ENCODE measurements at places on chromosomes 12 and 14.

- DNase-seq: no peak
Measured at GRCh38 chr12:88716240-88716639, 136.0 kb upstream of the KITLG start.

GRCh38 chr14:36408388-36408787 is 88.0 kb upstream of the MBIP start:
- no peak for DNase-seq

DNA sequence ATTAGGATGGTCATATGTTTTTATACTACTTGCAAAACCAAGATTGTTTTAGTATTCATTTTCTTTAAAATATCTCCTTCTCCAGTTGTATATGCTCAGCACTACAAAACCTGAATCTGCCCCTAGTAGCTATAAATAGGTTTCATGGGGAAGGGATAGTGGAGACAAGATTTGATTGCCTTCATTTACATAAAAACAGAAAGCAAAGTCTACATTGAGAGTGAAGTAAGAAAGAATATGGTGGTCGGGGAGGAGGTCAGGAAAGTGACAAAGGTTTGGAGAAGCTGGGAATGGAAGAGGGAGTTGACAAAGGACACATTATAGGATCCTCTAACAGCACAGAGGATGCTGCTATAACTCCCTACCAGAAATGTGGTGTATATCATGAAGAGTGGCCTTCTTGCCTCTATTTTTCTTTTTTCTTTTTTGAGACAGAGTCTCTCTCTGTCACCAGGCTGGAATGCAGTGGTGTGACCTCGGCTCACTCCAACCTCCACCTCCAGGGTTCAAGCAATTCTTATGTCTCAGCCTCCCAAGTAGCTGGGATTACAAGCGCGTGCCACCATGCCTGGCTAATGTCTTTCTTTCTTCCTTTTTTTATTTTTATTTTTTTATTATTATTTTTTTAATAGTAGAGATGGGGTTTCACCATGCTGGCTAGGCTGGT is 6.6 kb upstream of the LRP6 start:
- DNase-seq: no peak

- no peak for DNase-seq
Measured at GRCh38 chr12:66929121-66929520, 250.2 kb upstream of the GRIP1 start.

DNA sequence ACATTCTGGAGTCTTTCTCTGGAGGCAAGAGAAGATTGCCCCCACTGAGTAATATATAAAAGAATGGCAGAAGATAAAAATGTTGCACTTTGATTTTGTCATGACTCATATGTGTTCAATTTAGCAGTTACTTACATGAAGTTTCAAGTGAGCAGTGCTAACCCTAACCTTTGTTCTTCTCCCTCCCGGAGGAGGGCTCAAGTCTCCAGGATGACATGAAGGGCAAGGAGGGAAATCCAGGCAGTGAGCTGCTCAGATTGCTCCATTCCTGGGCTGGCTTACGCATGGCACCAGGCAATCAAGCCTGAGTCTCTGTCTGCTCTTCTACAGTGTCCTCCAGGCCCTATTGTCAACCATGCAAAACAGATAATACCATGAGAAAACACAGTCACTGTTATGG is 322.3 kb downstream of the DUSP6 start:
- DNase-seq: no peak

DNA sequence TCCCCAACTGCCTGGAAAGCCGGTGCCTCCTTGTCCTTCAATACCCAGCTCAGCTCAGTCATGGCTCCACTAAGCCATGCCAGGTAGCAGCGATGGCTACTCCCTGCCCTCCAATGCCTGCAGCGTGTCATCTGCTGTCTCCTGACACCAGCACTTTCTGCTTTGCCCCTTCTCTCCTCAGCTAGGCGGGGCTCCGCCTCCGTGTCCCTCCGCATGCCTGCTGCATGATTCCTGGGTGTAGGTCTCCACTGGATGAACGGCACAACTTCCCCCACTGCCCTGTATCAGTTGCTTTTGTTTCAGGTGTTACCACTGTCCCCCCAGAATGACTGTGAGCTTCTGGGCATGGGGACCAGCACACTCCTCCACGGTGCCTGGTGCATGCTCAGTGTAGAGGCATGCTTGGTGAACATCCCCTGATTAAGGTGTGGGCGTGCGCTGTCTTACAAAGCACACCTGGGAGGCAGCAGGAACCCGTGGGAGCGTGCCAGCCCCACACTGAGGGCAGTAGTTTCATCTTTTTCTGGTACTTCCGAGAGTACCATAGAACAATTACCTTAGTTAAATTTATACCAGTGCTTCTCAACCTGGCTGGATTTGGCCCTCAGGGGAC is 179.4 kb upstream of the PRMT8 start:
- DNase-seq: no peak

DNA sequence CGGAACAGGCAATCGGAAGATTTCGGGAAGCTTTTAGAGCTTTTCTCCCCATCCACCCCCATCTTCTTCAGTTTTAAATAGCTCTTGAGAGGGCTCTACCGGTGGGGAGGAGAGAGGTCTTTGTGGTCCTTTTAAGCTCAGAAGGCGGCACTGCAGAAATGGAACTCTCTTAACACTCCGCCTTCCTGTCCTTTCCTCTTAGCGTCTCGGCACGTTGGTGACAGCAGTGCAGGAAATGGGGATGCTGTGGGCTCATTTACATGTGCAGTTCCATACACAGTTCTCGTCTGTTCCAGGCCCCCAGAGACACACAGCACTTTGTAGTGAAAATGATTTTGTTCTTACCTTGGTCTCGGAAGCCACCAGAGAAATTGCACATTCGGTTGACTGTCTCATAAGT is 50.4 kb upstream of the RIN3 start:
- no peak for DNase-seq

DNA sequence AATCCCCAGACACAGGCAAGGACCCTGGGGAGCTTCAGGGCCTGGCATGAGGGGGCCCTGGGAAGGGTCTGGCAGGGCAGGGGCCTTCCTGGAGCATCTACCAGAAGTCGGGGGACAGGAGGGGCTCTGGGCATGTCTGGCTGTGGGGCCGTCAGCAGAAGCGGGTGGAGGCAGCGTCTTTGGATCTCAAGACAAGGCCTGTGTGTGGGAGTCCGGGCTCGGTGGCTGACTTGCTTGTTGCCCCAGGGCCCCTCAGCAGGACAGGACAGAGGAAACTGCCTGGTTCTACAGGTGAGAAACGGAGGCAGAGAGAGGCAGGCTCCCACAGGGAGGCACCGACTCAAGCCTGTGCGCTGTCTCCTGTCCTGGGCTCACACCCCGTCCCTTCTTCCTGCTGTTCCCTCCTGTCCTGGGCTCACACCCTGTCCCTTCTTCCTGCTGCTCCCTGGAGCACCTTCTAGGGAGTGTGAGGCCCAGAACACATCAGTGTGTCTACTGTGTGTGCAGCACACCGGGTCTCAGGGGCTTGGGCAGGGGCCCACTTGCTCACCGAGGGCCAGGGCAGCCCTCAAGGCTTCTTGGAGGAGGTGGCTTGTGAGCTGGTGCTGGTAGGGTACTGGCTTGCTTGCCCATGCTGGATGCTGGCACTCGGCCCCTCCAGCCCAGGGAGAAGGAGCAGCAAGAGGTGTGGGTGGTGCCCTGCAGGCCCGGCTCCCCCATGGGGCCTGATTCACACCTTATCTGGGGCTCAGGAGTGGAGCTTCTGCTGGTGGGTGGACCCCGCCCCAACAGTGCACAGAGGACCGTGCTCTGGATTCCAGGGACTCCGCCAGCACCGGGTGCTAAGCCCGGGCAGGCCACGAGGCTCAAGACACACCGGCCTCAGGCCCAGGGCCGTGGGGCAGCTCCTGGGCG is 14.9 kb downstream of the ASPG start:
- no peak for DNase-seq

- DNase-seq: no peak
Measured at GRCh38 chr14:21263284-21264024, 5.8 kb downstream of the HNRNPC start.

GRCh38 chr12:81759190-81760051 is at the start of gene PPFIA2:
PPFIA2 (minus strand) TSS chr12:81759350.
- DNase-seq: no peak

- DNase-seq: no peak
Measured at GRCh38 chr14:31968956-31969698, 108.0 kb upstream of the ARHGAP5 start.

- no peak for DNase-seq
Measured at GRCh38 chr12:94091624-94092023, 56.8 kb upstream of the PLXNC1 start.

- DNase-seq: no peak
Measured at GRCh38 chr14:63614679-63615363, 26.9 kb downstream of the WDR89 start.

- no peak for DNase-seq
Measured at GRCh38 chr12:110616471-110617115, 2.7 kb downstream of the TCTN1 start.

DNA sequence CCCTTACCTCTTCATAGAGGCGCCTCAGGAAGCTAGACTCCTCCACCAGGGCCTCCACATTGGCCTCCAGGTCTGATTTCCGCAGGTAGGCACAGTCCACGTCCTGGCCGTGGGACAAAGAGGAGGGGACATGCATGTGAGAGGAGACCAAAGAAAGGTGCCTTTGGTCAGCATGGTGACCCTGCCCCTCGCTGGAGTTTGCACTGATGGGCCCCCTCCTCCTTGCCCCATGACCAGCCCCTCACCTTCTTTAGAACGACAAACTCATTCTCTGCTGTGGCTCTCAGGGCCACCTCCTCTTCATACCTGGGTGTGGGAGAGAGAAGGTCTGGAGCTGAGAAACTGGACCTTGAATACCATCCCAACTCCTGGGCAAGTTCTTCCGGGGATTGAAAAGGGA is 3.2 kb downstream of the KRT85 start:
- DNase-seq: no peak

- DNase-seq: no peak
Measured at GRCh38 chr12:82351390-82351789, 6.8 kb downstream of the CCDC59 start.

DNA sequence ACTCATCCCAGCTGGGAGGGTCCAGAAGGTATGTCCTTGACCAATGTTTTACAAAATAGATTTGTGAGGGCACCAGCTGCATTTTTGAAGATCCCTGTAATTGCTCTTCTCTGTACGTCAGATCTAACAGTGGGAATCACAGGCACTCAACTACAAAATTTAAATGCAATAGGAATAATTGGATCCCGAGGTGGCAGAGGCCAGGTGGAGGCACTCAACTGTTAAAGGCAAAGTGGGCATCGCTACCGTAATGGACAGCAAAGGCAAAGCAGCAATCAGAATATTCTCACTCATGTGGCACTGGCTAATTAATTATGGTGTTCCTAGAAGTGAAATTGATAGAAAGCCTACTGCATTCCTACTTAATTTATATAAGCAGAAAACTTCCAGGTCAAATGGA is 27.9 kb upstream of the PSMC1 start:
- no peak for DNase-seq

GRCh38 chr12:92859650-92860386 is 69.3 kb downstream of the EEA1 start:
- no peak for DNase-seq

DNA sequence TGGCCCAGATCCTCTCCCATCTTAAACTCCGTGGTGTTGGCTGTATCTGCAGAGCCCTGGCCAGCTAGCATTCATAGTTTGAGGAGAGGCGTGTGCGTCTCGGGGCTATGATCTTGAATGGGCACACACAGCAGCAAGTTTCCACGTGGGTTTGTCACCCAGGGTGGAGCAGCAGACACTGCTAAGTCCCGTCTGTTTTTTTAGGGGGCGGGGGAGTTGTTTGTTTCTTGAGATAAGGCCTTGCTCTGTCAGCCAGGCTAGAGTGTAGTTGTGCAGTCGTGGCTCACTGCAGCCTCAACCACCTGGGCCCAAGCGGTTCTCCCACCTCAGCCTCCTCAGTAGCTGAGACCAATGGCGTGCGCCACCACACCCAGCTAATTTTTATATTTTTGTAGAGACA is 20.1 kb upstream of the TEX22 start:
- no peak for DNase-seq

- no peak for DNase-seq
Measured at GRCh38 chr12:67539946-67540345, 108.6 kb upstream of the DYRK2 start.

GRCh38 chr12:60834806-60835205 is 1239.0 kb downstream of the SLC16A7 start:
- no peak for DNase-seq

DNA sequence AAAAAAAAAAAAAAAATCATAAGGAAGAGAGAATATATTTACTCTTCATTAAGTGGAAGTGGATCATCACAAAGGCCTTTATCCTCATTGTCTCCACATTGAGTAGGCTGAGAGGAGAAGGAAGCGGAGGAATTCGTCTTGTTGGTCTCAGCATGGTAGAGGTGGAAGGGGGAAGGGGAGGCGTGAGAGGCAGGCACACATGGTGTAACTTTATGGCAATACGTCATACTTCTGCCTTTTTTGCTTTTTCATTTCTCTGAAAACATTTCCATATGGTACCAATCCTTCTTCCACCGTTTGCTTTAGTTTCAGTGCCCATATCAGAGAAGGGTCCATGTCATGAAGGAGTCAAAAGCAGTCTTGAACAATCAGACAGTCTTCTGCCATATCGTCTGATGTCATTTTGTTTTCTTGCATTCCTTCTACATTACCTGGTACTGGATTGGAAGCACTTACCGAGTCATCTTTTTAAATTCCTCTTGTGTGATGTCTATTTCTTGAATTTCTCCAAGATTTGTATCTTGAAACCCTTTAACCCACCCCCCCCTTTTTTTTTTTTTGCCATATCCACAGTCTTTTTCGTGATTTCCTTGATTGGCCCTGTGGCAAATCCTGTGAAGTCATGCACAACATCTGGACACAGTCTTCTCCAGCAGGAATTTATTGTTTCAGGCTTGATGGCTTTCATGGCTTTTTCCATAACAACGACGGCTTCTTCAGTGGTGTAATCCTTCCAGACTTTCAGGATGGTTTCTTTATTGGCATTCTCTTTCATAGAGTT is 8.9 kb downstream of the FUT8 start:
- peak; percentile 7 for DNase-seq

DNA sequence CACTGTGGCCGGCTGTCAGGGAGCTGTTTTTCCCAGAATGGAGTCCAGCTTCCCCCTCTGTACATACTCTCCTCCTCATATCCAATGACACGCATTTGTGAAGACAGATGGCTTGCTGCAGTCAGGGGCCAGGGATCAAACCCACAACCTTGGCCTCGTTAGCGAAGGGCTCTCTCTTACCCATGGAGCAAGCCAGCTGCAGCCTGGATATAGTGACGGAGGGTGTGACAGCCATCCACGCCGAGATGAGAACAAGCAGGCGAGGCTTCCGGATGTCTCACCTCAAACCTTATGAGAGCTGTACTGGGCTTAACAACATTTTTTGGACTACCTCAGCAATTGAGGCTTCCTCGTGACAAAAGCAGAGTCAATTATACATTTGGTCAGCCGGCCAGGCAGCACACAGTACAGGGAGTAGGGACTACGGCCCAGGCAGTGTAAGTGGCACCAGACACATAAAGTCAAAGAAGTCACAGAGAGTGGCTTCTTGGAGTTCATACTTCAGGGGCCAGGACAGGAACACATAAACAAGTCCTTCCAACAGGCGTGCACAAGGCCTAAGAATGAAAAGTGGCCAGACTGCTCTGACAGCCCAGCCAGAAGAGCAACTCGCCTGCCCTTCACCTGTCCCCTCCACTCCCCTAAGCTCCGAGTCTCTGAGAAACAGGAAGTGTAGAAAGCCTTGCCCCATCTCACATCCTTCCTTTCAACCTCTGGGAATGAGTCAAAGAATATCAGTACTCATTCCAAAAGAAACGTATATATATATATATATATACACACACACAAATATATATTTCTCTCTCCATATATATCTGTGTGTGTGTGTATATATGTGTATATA is 115.1 kb downstream of the TTC7B start:
- no peak for DNase-seq

- DNase-seq: no peak
Measured at GRCh38 chr12:3750616-3751015, 2.3 kb downstream of the CRACR2A start.

All from inflammatory macrophage treated with lipopolysaccharide for 1 hour (primary cell).